Fibroblast of skin of right biceps (primary cell): ENCODE measurements at places on chromosomes 3 and 15.
A peak's percentile ranks its signal among the peaks of the same experiment; 100 is the strongest.

DNA sequence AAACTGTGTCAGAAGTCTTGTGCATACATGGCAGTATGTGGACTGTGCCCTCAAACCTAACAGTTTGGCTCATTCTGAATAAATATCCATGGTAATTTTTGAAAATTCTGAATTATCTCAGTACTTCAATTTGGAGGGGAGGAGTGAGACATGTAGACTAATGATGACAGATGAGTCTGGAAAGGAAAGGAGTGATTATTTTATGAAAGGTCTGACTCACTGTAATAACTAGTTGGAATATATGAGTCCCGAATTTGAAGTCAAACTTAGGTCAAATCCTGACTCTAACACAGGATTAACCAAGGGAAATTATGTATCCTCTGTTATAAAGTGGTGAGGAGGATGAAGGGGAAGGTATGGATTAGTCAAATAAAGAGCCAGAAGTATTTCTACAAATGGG is 38.6 kb downstream of the SUCNR1 start:
- peak; percentile 88 for DNase-seq

- DNase-seq, result no peak
These were observed 39.2 kb upstream of the DLG1 start for GRCh38 chr3:197337656-197338055.

GRCh38 chr15:54033869-54034458 is 55.7 kb downstream of the UNC13C start:
- no peak for DNase-seq

GRCh38 chr3:59862686-59863085 is 812.9 kb upstream of the CFAP20DC start:
- peak; percentile 63 for DNase-seq
